Fibroblast of skin of right quadriceps (primary cell): ENCODE measurements at places on chromosomes 16 and 17.

GRCh38 chr17:2214929-2215615, 88.5 kb downstream of the SMG6 start:
- peak; percentile 85 for DNase-seq

- DNase-seq = peak; percentile 97
These were observed 220.5 kb downstream of the PARN start for GRCh38 chr16:14409563-14409962.

- no peak for DNase-seq
These were observed 1.1 kb downstream of the SPSB3 start for GRCh38 chr16:1781254-1781653.

DNA sequence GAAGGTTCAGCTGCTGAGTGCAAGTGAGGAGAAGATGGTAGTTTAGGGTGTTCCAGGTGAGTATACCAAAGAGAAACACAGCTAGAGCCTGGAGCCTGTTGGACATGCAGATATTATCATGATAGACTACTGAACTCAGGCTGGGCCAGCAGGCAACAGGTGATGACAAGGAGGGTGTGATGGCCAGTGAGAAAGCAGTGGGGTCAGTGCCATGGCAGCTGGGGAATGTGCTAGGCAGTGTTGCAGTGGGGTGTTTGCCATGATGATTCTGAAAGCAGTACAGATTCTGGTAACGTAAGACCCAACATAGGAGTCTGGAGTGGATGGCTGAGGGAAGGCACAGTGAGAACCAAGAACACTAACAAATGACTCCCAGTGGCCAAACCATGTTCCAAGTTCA, 57.4 kb downstream of the SHISA6 start:
- DNase-seq = no peak

DNA sequence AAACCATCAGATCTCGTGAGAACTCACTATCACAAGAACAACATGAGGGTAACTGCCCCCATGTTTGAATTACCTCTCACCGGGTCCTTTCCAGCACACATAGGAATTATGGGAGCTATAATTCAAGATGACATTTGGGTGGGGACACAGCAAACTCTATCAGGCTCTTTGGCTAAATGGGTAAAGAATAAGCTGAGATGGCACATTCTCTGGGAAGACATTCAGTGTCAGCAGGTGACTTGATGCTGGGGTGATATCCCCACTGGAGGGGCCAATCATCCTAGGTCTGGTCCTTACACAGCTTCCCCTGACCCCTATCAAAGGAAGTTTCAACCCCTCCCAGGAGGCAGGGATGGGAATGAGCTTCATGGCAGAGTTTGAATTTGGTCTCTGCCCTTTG, 664.0 kb upstream of the EEF2KMT start:
- DNase-seq = no peak
